ENCODE measurements at places on chromosomes 2 and 18. TPM values are rescaled to one million over a fixed set of nuclear protein-coding genes. Genes with fewer than 3 reads are reported as not detected.

The PNPT1 gene
- 67.9 TPM for total RNA-seq

The TRAK2 gene
- 14.8 TPM for total RNA-seq

The CFC1 gene
- not detected for total RNA-seq

The CFAP65 gene
- not detected for total RNA-seq

The MCFD2 gene
- 109 TPM for total RNA-seq

The NEURL3 gene
- total RNA-seq, result not detected

The FOXD4L1 gene
- total RNA-seq, result 1.0 TPM

The LRRC30 gene
- total RNA-seq, result not detected

The TIGD1 gene
- 10.2 TPM for total RNA-seq

DNA sequence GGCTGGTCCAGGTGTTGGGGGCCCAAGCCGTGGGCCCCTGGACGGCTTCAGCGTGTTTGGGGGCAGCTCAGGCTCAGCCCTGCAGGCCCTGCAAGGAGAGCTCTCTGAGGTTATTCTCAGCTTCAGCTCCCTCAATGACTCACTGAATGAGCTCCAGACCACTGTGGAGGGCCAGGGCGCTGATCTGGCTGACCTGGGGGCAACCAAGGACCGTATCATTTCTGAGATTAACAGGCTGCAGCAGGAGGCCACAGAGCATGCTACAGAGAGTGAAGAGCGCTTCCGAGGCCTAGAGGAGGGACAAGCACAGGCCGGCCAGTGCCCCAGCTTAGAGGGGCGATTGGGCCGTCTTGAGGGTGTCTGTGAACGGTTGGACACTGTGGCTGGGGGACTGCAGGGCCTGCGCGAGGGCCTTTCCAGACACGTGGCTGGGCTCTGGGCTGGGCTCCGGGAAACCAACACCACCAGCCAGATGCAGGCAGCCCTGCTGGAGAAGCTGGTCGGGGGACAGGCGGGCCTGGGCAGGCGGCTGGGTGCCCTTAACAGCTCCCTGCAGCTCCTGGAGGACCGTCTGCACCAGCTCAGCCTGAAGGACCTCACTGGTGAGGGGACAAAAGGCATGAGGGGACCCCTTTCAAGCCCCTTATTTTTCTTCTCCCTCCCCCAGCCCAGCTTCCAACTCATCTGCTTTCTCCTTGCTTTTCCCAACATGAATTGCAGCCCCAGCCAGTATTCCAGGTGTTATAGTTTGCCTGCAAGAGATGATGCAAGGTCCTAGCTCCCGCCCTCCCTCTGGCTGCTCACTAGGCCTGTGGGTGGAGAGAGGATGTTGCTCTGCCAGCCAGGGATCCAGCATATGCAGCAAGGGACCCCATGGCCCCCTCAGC is 2.9 kb upstream of the KHK start:
- peak; percentile 70 for DNase-seq

GRCh38 chr2:5777131-5777535 is 84.9 kb downstream of the SOX11 start:
- DNase-seq, result no peak

GRCh38 chr2:15040429-15041084 is 408.0 kb downstream of the LRATD1 start:
- DNase-seq, result peak; percentile 47

- no peak for DNase-seq
Observed at GRCh38 chr2:238104691-238105371, 4.7 kb downstream of the ESPNL start.

- DNase-seq, result no peak
Observed at GRCh38 chr2:100756704-100757103, 63.2 kb upstream of the NPAS2 start.

DNA sequence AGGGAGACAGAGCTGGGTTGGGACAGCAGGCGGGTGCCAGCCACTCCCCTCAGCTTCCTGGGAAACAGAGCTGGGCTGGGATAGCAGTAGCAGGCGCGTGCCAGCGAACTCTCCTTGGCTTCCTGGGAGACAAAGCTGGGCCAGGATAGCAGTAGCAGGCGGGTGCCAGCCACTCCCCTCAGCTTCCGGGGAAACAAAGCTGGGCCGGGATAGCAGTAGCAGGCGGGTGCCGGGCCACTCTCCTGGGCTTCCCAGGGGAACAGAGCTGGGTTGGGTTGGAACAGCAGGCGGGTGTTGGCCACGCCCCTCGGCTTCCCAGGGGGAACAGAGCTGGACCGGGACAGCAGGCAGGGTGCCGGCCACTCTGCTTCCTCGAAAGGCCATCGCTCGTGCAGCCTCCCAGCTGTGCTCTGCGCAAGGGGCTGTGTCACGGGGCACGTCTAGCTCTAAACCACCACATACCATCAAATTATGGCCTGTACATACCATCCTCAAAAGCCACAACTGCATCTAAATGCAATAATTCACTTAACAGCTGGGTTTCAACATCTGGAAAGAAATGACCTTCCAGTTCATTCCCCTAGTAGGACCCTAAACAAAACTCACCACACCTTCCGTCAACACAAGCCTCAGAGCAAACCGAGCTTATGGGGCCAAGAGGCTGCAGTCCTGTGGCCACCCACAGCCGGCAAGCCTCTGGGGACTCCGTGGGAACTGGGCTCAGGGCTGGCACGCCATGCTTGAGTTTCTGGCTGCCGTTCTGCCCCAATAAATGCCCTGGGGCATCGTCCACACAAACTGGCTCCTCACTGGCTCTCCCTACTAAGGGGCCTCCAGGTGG is 228.3 kb downstream of the TWIST2 start:
- DNase-seq, result no peak

DNA sequence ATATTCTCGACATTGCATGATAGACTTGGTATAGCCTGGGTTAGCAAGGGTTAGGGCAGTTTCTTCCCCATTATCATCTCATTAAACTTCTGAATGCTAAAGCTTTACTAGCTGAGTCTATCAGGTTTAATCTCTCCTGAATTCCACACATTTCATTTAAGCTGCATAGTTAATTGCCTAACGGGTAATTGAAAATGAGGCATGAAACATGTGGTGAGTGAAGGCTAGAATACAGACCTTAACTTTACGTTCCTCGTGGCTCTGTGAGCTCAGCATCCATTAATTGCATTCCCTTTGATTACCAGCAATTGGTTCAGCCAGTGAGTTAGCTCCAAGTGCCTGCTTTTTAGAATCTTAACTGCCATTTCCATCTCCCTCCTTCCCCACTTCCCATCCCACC is 126.5 kb upstream of the MEX3C start:
- no peak for DNase-seq

GRCh38 chr18:57863706-57864105 is 60.6 kb upstream of the ATP8B1 start:
- DNase-seq, result no peak

DNA sequence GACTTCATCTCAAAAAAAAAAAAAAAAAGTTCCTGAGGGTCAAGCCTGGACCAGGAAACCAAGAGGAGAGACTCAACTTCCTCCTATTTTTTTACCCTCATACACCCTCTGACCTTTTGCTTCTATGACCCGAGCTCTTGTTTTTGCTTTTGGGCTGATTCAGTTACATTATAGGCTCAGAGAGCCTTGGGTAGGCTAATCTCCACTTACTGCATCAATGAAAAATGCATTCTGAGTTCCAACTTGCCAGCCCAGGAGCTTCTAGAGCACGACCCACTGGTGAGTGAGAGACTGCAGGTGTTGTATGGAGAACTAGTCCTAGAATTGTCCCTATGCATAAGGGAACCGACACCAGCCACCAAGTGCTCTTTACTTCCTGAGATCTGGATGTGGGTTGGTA is 91.1 kb downstream of the CABLES1 start:
- DNase-seq, result no peak

DNA sequence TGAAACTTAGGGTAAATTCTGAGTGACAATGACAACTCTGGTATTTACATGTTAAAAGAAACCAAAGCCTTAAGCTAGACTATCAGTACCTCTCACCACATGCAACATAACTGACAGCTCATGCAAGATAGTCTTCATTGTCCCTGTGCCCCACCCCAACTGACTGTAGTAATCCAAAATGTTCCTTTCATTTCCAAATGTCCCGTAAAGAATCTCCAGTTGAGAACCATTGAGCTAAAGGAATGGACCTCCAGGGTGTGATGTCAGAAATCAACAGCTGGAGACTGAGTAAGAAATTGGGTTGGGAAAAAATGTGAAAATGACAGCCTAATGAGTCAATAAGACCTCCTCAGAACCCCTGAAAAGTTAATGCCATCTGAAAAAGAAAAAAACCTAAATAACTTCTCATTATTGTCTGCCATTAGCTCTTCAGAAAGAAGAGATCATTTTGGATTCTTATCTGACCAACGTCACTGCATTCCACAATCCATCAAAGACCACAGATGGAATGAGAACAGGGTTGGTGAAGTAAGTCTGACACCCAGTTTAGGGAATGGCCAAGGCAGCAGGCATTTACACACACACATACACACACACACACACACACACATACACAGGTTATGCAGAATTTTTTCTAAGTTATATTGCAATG is 51.7 kb upstream of the ACVR2A start:
- peak; percentile 31 for DNase-seq

DNA sequence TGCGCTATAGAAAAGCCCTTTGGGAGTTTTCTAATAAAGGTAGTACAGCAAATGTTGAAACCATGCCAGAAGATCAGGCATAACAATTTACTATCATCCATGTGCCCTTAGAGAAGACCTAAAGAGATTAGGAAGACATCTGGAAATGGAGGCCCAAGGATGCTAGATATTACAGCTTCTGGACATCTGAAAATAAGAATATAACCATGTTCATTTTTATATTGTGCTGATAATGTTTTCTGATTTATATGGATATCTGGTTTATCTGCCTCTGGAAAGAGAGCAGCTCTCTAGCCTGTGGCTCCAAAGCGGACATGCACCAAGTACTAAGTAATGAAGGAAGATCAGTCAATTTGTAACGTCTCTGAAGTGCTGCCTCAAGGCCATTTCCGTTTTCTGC is 478.0 kb upstream of the DDX18 start:
- no peak for DNase-seq

DNA sequence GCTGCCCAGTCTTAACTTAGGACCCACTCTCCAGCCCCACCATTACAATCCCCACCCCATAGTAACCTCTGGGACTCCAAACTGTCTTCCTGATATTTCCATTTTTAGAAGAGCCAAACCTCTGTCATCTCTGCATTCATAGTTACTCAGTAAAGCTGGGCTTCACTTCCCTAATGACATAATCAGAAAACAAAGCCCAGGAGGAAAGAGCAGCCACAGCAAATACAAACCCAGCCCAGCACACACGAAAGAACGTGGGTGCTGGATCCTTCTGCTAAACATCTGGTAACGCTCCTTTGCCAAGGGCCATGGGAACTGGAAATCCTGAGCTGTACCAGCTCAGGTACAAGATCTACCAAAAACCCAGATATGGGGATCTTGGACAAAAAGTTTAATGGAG is 36.8 kb upstream of the RIOK3 start:
- DNase-seq, result no peak

DNA sequence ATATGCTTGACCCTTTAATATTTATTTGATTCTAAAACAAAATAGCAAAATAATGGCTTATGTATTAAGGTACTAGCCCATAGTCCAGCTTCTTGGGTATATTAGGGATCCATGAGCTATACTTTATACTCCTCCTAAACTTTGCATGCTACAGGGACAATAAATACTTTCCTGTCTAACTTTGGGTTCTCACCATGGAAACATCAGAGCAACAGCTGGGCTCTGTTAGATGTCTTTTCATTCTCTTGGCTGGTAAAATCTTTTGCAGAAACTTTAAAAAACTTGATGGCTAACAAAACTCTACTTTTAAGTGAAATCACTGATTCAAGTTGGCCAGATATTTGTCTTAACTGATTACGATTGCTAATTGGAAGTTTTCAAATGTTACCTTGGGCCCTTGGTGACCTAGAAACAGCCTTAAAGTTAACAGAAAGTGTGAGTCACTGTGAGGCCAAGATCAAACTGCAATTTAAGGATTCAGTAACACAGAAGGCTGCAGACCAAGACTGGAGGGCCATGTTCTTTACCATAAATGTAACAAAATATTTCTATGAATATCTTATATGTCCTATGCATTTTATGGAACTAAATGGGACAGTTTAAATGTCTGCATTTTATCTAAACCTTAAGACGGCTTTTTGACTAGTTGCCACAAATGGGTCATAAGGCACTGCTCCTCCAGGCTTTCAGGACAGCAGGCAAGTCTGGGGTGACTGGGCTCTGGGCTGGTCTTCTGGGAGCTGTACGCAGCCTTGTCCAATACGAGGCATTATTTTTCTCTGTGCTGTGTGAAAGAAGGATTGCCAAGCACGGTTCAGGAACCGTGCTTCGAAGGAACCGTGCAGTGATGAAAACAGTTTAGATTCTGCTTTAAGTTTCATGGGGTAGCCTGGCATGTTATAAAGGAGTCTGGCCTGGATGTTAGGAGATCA is 188.5 kb downstream of the TPGS2 start:
- no peak for DNase-seq

DNA sequence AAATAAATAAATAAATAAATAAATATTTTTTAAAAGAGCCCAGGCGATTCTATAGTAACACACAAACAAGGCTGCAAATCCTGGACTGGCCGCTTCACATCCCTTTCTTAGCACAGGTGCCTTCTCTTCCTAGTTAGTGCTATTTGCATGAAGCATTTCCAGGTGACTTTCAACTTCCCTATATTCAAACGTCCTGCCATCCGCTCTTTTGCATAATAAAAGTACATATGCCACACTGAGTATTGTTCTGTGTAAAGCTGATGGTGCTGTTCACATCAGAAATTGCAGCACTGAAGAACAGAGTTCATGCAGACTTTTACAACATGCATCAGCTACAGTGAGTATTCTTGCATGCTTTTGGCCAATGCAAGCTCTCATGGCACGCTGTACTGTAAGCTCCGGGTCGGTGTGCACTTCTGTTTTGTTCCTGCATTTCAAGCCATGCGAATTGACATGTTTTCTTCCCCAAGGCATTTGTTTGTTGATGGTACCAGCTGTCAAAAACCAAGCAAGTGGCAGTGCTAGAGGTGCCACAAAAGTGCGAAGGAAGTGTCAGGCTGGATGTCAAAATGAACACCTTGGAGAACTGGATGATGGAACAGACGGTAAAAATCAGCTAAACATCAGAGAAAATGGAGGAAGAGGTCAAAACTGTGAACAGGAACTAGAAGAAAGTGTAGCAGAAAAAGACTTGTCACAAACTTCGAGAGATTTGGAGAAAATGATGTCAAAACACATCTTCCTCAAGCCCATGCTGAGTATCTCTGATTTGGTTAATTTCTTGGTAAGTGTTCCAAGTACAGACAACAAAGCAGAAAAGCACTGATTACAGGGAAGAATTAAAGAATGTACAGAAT is 25.5 kb upstream of the CEP68 start:
- no peak for DNase-seq

- no peak for DNase-seq
Observed at GRCh38 chr2:66832646-66833435, 397.9 kb downstream of the MEIS1 start.
